ENCODE measurements at places on chromosomes 7 and 10.

- DNase-seq, result no peak
Observed at GRCh38 chr7:131031099-131031868, 296.4 kb upstream of the MKLN1 start.

DNA sequence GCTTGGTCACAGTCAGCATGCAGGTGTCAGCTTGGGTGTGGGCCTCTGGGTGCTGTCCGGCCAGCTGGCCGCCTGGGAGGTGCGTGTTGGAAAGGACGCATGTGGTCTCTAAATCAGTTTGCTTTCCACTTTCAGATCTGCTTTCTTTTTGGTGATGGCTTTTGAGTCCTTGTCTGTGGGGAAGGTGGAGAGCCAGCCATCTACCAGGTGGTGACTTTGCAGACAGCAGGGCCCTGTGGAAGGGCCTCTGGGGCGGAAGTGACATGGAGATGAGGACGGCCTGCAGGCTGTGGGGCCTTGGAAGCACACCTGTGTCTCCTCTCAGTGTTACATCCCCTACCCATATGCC lies 59.4 kb downstream of the WDR37 start:
- no peak for DNase-seq

GRCh38 chr7:16930946-16931345 lies 49.2 kb upstream of the AGR3 start:
- no peak for DNase-seq

DNA sequence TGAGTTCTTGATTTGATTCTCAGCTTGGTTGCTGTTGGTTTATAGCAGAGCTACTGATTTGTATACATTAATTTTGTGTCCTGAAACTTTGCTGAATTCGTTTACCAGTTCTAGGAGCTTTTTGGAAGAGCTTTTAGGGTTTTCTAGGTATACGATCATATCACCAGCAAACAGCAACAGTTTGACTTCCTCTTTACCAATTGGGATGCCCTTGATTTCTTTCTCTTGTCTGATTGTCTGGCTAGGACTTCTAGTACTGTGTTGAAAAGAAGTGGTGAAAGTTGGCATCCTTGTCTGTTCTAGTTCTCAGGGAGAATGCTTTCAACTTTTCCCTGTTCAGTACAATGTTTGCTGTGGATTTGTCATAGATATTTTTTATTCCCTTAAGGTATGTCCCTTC lies 86.2 kb downstream of the PLXDC2 start:
- no peak for DNase-seq

GRCh38 chr10:75922435-75922834 lies 491.0 kb downstream of the LRMDA start:
- no peak for DNase-seq

- no peak for DNase-seq
Observed at GRCh38 chr10:20100171-20100570, 283.9 kb downstream of the PLXDC2 start.

Measured in HL-60 (cell line).